Inflammatory macrophage treated with lipopolysaccharide for 1 hour (primary cell): ENCODE measurements at places on chromosomes 2 and 18.

DNA sequence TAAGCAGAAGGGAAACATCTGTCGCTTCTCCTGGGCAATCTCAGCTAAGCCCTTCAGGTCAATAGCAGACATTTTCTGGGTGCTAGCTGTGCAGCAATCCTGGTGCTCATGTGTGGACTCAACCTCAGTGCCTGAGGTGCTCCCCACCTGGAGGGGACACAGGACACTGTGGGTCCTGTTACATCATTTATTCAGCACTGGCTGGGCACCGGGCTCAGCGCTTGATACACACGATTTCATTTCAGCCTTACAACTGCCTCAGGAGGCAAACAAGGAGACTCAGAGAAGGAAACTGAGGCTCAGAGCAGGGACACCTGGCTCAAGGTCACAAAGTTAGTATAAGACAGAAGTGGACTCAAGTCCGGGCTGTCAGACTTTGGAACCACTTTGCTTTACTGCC, 46.7 kb downstream of the MARCO start:
- no peak for DNase-seq

DNA sequence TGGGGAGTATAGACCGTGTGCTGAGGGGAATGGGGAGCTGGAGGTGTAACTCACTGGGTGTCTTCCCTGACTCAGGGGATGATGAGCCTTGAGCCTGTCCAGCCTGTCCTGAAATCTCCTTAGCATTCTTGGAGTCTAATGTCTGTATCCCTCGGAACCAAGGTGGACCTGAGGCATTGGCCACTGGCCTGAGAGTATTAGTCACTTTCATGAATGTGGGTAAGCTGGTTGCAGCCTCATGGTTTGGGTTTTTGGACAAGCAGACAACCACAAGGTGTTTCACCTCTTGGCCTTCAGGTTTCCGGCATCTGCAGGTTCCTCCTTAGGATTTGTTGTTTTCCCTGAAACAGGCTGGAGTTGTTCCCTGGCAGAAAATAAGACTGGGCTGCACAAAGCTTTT, 63.2 kb downstream of the PRKCE start:
- no peak for DNase-seq

- DNase-seq, result no peak
Observed at GRCh38 chr18:70195014-70195614, 10.4 kb downstream of the RTTN start.

DNA sequence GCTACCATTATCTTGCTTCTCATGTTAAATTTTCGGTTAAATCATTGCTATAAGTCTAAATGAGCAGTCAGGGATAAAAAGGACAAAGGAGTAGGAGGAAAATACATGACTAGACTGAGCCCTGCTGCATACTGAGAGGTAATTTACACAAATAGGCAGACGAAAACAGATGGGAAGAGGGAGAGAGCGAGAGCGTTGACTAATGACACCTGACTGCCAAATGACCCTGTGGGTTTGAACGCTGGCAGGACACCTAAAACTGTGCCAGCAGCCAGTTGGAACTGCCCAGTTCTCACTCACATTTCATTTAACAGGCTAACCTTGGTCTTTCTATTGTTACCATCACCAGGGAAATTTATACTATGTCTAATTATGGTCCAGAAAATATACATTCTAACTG, 978.2 kb downstream of the CPS1 start:
- DNase-seq, result no peak

GRCh38 chr2:22497789-22498188, 887.2 kb upstream of the KLHL29 start:
- DNase-seq, result no peak

GRCh38 chr2:11077411-11077810, 77.9 kb upstream of the SLC66A3 start:
- no peak for DNase-seq

DNA sequence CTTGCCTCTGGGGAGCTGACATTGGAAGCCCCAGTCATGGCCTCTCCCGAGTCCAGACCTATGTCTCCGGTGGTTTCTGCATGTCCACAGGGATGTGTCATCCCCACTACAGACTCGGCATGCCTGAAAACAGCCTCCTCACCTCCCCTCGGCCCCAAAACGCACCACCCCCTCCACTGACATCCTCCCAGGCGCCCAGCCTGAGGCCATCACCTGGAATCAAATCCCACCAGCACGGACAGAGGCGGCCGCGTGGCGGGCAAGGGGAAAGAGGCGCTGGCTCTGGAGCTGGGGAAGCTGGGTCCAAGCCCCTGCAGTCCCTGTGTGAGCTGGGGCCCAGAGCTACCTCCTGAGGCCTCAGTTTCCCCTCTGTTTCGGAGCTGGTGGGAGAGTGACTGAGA, 69.9 kb upstream of the SMAD7 start:
- DNase-seq, result no peak

- DNase-seq, result peak; percentile 66
Observed at GRCh38 chr2:178796079-178796677, 11.0 kb downstream of the TTN start.

- DNase-seq, result no peak
Observed at GRCh38 chr2:224036731-224037361, 2.2 kb downstream of the SERPINE2 start.

- DNase-seq, result no peak
Observed at GRCh38 chr2:238446371-238446770, 19.6 kb downstream of the ASB1 start.

DNA sequence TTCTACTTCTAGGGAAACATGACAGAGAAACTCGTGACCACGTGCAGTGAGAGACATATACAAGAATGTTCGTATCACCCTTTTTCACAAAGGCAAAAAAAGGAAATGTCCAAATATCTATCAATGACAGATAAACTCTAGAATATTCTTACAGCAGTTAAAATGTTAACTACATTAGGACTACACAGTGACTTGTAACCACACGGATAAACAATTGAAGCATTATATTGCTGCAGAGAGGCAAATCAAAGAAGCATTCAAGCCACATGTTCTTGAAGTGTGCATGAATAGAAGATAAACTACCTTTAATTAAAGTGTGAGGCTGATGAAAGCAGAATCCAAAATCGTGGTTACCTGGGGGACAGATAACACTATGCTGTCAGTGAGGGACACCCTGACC, 935.3 kb upstream of the KLHL29 start:
- no peak for DNase-seq

GRCh38 chr2:45105050-45105582, 95.9 kb upstream of the SIX2 start:
- no peak for DNase-seq

GRCh38 chr2:132478461-132479105, 62.0 kb downstream of the GPR39 start:
- DNase-seq, result no peak

DNA sequence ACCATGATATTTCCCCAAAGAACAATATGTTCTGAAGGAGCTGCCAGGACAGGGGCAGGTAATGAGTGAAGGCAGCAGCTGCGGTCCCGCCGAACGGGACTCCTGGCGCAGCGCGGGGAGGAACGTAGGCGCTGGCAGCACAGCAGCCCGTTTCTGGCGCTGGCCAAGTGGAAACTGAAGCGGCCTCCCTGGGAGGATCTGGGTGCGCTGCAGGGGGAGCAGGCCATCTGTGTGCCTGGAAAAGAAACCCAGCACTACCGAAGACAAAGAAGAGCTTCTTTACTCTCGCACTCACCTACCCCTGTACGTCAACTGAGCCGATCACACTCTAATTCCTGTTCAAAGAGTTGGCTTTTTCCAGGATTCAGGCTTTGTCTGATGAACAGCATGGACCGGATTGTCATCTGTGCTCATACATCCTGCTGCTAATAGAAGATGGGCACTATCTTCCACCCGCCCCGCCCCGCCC, 11.8 kb downstream of the G6PC2 start:
- DNase-seq, result no peak

GRCh38 chr2:219907011-219907365, 279.6 kb downstream of the SLC4A3 start:
- DNase-seq, result no peak

GRCh38 chr2:219644801-219645480, 17.5 kb downstream of the SLC4A3 start:
- DNase-seq, result no peak

- DNase-seq, result no peak
Observed at GRCh38 chr2:100800915-100801314, 19.0 kb upstream of the NPAS2 start.

DNA sequence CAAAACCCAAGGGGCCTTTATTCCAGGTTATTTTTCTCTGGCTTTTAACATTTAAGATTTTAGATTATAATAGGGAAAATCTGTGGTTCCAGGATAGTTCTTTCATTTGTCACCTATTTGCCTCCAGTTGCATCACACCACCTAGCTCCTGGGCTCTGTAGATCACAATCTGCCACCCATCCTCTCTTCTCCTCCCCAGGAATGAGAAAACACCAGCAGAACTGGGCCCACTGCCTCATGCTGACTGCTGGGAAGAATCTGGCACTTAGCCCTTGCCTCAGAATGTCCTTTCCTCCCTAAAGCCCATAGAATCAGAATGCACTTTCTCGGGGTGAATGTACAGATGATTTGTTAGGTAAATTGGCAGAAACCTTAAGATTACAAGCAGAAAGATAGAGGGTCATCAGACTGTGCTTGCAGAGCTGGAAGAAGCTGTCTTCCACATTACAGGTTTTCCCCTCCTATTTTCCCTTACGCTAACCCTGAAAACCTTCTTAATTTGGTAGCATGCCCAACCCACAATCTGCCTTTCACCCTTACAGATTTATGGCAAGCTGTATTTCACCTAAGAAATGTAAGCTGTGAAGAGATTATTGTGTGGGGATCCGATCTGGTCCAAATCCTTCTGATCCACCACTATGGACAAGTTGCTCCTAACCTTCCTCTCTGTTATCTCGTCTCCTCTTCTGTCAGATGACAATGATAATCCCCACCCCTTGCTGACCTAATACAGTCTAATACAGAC, 72.6 kb downstream of the LRRC30 start:
- no peak for DNase-seq

- DNase-seq, result no peak
Observed at GRCh38 chr2:149906886-149907285, 319.3 kb upstream of the MMADHC start.

GRCh38 chr18:62948788-62949187, 233.4 kb downstream of the PHLPP1 start:
- no peak for DNase-seq

DNA sequence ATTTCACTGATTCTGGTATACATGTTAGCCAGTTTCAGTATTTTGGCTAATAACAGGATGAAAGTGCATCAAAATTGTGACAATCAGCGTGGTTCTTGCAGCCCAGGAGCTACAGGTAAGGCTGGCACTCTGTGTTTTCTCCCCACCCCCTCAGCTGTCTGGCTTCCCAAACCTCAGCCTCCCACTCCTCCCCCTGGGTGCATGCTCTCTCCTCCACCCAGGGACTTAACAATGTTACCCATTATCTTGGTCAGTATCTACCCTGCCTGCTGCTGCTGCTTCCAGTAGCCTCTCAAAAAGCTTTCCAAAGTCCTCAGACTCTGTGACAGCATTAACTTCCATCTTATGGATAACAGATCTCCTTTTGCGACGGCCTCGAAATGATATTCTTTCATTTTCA, 41.0 kb downstream of the TRABD2A start:
- DNase-seq, result no peak

DNA sequence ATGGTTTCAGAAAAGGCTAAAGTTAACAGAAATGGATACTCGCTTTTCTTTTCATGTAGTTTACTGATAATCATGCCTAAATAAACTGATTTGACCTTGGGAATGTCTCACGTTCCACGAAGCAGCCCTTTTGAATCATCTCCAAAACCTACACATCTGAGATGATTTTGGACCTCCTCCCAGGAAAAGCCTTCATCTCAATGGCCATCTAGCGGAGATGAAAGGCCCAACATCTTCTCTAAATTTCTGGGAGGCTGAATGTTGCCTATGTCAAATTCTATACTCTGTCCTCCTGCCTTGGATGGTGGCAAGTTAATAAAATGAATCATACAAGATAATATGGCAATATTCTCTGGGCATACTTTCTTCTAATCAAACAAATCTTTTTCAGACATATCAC, 448.5 kb downstream of the ZEB2 start:
- no peak for DNase-seq

DNA sequence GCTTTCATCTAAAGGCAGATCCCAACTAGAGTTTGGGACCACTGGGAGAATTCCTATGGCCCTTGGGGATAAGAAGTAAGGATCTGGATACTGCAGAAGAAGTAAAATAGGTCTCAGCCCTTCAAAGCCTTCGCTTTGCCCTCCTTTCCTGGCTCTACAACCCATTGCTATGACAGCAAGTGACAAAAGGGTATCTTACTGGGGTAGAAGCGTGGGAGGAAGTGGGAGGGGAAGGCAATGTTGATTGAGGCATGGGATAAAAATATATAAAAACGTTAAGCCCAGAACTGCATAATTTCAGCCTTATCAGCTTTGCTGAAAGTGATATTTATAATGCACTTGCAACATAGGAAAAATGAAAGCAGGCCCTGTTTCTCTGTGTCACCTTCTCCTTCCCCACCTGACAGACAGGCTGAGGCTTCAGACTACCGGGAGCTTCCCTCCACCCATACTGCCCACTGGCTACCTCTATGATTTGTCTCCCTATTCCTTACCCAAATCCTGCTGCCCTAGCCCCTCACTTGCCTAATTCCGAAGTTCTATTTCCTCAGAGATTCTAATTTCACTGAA, 14.9 kb upstream of the SOS1 start:
- no peak for DNase-seq

DNA sequence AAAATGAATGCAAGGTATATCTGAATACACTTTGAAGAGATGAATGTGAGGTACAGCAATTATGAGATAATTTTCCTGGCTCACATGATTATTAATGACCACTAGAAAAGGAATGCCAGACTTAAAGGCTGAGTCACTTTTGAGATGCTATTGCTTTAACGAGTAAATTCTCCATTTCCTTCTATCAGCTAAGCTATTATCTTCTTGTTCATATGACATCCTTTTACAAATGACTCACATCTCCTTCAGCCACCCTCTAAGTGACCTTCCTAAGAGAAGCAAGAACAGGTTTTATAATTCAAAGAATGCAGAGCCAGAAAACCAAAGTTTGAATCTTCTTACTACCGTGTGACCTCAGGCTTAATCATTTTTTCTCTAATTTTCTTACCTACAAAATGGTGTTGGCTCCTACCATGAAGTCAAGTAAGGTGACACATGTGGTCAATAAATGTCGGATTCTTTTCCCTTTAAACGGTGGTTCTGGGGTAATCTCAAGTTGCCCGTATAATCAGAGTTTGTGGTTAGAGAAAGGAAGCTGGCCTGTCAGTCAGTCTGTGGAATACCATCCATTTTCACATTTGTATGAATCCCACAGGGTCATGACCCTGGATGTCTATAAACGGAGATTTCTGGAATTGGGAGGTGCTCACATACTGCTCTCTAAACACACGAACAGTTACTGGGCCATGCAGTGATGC, 184.0 kb upstream of the PID1 start:
- DNase-seq, result no peak

- no peak for DNase-seq
Observed at GRCh38 chr2:203037026-203037425, 22.4 kb downstream of the NBEAL1 start.
